Heart right ventricle (tissue), 16 donors: ENCODE measurements at places on chromosomes 11 and 22. TPM values are rescaled to one million over a fixed set of nuclear protein-coding genes. Genes with fewer than 3 reads are reported as not detected.

- no peak for DNase-seq
Observed at GRCh38 chr11:67695606-67696005, 21.2 kb upstream of the ALDH3B2 start.

KREMEN1 gene
- total RNA-seq, result 40.1 TPM

DNA sequence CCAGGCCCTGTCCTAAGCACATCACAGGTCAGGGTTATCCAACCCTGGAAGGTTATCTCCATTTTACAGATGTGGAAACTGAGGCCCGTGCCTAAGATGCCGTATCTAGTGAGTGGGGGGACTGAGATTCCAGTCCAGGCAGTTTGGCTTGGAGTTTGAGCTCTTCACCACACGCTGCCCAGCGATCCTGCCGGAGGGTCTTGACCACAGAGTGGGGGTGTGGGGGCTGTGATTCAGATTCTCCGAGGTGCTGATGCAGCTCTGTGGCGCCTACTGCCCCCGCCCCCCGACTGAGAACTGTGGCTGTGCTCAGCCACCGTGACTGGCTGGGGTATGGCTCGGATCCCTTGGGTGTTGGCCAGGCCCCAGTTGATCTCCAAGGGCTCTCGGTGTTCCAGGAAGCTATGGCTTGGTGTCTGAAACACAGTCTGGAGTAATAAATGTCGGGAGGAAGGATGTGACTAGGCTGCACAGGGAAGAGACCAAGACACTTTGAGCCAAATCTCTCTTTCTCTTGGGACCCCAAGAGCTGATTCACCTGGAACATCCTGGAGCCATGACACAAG, 60.6 kb upstream of the RASD2 start:
- no peak for DNase-seq

- no peak for DNase-seq
Observed at GRCh38 chr11:124238512-124238911, 2.4 kb upstream of the OR8G1 start.

GRCh38 chr11:35714882-35715627, 52.5 kb downstream of the TRIM44 start:
- DNase-seq, result no peak

GRCh38 chr11:44556735-44557409, 8.6 kb upstream of the CD82 start:
- DNase-seq, result peak; percentile 69

GRCh38 chr22:34851918-34852662, 213.9 kb upstream of the ISX start:
- no peak for DNase-seq

CHRDL2 gene
- total RNA-seq, result 18.7 TPM

DNA sequence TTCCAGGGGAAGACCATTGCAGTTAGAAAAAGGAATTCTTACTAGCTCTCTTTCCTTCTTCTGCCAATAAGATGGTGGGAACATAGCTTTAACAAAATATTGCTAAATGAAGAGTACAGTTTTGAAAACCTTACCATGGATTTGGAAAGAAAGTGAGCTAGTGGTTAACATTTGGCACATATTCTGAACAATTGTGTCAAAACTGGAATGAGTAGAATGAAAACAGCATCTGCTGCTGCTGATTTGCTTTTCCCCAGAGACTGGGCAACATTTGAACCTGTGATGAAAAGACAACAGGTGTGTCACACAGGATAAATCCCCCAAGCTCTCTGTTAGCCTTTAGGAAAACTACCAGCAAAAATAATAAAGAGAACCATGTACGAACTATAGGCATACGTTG, 761.4 kb downstream of the KCNA4 start:
- DNase-seq, result no peak

TRPT1 gene
- 57.5 TPM for total RNA-seq

OR10G4 gene
- not detected for total RNA-seq

DNA sequence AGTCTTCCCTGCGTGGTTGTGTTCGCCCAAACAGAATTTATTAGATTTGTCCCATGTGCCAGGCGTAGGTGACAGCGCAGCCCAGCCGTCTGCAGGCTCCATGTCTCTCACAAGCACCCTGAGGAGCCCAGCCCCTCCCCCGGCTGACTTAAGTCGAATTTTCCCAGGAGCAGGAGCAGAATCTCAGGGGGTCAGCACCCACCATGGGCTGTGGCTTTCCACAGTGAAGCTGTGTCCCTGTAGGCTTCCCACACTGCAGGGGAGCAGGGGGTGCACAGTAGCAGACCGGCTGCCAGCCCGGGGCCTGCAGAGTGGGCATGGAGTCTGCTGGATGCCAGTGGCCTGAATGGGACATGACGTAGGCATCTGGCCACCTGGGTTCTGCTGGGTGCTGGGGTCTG, 16.0 kb downstream of the PARVG start:
- DNase-seq, result no peak

DNA sequence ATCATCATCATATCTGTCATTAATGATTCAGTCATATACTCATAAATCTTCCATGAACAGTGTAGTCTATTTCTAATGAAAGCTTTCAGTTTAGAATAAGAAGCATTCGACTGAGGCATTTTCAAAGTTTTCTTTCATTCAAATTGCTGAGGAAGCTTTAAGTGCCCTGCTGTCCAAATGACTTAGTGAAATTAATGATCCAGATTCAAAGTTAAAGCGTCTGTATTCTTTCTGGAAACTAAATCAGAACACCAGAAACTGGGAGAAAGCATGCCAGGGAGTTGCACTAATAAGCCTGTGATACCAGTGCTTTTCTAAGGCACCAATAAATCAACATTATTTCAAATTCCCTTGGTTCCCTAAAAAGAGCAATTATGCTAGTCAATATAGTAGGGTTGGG, 367.8 kb upstream of the ANO5 start:
- DNase-seq, result no peak

- DNase-seq, result no peak
Observed at GRCh38 chr11:14390669-14391068, 31.7 kb upstream of the RRAS2 start.

RIMBP3C gene
- total RNA-seq, result not detected

DNA sequence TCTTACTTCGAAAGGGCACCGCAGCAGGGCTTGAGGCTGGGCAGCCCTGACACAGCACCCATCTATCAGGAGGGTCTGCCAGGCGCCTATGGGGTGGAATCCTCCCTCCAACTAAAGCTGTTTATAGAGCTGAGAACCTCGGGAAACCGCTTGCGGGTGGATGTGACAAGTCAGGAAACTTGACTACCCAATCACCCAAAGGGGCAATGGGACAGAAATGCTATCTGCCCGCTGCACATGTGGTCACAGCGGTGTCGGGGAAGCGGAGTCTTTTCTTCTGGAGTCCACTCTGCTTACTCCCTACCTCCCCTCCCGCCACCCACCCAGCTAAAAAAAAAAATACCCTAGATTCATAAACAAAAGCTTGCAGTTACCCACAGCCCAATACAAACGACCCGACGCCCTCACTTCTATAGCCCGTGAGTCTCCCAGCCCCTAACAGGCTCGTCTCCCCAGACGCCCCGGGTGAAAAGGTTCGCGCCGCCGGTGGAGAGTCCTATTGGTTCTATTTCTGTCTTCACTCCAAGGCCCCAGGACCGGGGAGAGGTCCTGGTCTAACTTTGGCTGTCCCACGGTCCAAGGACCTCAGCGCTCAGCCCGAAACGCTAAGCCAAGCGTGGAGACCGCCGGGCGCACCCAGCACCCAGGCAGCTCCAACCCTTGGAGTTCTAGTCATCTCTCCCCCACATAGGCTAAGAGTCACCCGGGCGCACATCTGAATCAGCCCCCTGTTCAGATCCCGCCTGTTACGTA, 1.4 kb downstream of the TRPC6 start:
- no peak for DNase-seq

DNA sequence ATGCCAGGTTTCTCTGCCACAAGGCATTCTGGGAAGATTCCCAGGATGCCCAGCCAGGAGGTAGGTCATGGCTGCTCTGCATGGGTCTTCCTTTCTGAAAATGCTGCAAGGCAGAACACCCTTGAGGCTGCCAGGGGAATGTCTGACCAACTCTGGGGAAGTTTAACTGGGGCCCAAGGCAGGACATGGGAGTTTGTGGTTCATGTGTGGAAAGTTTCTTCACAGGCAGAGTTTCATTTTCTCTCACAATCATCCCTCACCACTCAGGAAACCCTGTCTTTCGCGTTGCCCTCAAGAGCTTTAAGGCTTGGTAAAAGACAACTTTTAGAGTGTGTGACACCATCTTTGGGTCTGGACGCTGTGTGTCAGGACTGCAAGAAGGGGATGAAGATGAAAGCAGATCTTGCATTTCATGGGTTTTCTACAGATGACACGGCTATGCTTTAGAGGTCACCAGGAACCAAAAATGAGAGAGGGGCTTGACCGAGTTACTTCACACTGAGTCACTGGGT, 133.5 kb downstream of the CD44 start:
- DNase-seq, result no peak

- no peak for DNase-seq
Observed at GRCh38 chr22:31398231-31398630, 1.2 kb upstream of the DRG1 start.

GRCh38 chr11:113683481-113684046, 22.5 kb downstream of the TMPRSS5 start:
- no peak for DNase-seq
